ENCODE measurements at places on chromosomes 2 and 18.

GRCh38 chr2:47300081-47300480, 102.9 kb upstream of the MSH2 start:
- no peak for DNase-seq

- no peak for DNase-seq
These were observed 75.6 kb upstream of the ID2 start for GRCh38 chr2:8606226-8606625.

GRCh38 chr2:60140185-60140584, 413.3 kb downstream of the BCL11A start:
- DNase-seq = no peak

GRCh38 chr2:64793701-64794100, 140.0 kb upstream of the SERTAD2 start:
- no peak for DNase-seq

GRCh38 chr2:79189465-79189864, 29.9 kb upstream of the REG3A start:
- DNase-seq = no peak

DNA sequence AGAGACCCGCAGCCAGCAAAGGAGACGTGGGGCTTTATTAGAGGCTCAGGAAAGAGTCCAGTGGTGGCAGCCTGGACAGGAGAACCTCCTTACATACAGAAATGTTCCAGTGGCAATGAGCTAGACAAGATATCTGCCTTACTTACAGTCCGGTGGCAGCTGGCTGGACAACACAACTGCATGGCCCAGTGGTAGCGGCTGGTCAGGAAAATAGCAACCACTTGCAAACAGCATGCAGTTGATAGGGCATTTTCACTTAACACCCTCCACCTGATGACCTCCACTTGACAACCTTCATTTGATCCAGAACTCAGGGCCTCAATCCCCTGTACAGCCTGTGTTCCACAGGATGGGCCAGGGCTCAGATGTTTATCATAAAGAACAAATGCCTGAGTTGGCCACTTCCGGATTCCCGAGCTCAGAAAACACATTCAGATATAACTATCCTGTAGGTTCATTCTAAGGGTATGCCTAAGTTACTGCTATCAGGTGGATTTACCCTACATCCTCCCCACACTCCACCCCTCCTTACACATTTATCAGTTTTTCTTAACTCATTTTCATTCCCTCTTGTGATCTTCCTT, 63.3 kb upstream of the ITPRID2 start:
- no peak for DNase-seq

DNA sequence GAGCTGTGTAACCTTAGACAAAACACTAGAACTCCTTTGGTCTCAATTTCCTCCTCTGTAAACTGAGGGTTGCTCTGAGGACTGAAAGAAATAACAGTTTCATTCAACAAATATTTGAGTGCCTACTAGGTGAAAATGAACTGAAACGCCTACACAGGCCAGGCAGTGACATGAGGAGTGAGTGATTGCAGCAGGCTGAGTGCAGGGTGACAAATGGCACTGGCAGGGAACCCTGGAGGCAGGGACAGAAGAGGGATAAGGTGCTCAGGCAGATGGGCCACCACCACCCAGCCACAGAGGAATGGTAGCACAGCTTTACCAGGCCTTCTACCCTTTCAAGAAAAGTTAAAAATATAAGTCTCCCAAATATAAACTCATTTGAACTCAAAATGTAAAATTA, 11.5 kb upstream of the RNU4ATAC start:
- no peak for DNase-seq

DNA sequence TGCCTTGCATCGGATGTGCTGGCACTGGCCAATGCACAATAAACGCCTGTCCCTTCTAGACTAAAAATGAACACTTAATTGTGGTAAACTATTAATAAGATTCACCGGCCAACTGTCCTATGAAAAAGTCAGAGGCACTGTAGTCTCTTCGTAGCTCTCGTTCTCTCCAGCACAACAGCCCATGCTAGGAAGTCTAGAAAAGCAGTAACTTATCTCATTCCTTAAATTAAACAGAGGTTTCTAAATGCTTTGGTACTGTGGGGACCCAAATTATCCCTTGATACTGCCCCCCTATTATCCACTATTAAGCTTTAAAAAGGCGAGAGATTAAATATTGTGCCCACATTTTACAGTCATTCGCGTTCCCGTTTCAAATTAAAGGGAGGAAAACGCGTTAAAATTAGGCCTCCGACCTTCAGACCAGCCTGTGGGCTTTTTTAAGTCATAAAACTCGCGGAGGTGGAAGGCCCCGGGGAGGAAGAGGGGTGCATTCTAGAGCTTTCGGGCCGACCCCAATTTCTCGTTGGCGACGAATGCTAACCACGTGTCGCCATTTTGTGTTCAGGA, 1.5 kb upstream of the PCBP1 start:
- no peak for DNase-seq

DNA sequence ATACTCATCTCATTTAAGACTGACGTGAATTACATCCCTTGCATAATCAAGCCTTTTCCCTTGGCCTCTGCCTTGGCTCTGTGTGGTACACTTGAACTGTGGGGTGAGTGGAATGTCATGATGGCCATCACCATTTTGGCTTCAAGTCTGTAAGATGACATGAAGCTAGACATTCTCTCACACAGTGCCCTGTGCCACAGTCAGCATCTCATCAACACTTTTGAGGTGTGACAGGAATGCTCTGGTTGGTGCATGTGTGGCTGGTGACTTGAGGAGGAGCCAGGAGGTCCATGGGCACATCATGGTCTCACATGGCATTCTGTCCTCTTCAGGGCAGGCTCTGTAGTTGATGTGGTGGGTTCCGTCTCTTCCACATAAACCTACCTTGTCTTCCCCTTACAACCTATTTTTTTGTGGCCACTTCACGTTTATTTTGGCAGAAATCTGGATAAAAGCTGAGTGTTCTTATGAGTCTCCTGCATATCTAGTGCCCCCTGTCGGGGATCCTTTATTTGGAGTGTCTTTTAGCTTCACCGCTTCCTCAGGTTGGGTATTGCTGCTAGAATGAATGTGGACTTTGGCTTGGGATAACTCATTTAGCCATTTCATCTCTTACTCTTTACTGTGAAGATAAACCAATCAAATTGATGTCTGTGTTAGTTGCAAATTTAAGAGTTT, 28.1 kb downstream of the MAP4K4 start:
- no peak for DNase-seq

DNA sequence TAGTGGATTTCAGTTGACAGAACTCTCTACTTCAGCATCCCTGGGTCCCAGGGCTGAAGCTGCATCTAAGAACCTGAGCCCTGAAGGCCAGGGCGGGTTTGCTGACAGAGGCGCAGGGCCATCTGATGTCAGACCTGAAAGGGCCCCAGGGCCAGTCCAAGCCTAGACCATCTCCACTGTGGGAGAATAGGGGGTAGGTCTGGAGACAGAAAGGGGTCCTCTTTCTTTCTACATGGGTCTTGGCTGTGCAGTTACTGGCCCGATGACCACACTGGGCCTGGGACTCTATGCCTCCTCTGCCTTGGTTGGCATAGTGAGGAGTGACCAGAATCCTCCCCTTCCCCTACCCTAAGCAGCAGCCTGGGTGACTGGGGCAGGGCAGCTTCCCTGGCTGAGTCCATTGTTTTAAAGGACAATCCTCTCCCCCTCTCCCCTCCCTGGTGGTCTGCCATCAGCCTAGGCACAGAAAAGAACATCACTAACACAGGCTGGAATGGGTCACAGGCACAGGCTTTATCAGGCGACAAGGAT, 34.5 kb downstream of the HS1BP3 start:
- no peak for DNase-seq

DNA sequence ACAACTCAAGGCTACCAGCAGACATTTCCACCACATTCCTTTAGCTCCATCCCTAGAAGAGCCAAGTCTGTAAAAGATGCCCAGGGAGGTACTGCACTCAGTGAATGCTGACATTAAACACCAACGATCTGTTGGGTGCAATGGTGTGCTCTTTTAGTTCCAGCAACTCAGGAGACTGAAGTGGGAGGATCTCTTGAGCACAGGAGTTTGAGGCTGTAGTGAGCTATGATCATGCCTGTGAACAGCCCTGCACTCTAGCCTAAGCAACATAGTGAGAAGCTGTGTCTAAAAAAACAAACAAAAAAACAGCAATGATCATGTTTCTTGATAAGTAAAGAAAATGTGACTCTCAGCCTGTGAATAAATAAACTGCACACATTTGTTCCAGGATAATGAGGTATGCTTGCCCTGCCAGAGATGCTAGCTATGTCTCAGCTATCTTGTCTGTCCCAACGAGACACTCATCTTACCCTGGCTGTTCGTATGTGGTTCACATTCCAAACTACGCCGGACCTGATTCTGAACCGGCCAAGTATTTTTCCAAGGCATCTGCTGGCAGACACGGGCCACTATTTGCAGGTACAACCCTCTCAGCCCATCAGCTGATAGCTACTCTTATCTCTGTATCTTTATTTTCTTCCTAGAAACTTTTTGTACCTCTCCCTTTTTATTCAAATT, 21.8 kb downstream of the TMEM182 start:
- DNase-seq = no peak

DNA sequence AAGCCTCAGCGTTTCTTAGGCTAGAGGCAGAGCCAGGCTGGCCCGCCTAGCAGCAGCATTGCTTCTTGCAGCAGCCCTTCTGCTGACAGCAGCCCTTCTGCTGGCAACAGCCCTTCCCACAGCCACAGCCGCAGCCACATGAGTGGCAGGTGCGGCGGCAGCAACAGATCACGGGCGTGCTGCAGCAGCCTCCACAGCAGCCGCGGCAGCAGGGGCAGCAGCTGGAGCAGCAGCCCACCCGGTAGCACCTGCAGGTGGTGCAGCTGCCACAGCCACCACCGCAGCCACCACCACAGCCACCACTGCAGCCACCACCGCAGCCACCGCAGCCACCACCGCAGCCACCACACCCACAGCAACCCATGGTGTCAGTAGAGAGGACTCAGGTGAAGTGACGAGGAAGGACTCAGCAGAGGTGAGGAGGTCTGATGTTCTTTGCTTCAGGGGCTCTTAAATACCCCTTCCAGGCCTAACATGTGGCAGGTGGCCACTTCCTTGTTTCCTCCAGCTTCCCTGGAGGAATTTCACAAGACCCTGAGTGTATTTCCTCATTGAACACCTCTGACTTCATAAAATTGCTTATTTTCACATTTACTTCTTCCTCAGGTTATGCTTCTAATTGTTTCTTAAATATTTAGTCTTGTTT, at the start of gene SCYGR6:
TSS of gene SCYGR6 (minus strand) at position 364 of the 646 bp plus-strand sequence. CDS start at position 364, 0 bp downstream.
- DNase-seq = no peak

GRCh38 chr2:10245661-10246060, 57.0 kb upstream of the HPCAL1 start:
- DNase-seq = no peak

DNA sequence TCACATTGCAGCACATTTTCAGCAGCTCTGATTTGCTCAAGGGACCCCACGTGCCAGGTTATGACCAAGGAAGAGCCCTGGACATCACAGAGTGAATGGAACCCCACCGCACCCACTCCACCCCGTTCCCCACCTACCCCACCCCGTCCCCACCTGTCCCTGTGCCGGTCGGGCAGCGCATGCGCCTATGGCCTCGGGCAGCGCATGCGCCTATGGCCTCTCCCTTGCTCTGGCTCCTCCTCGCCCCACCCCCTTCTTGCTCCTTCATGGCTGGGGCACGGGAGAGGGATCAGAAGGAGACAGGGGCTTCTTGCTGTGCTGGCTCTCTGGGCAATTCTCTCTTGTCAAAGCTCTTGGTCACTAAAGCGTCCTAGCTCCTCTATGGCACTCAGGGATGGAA, 371.8 kb upstream of the HS6ST1 start:
- no peak for DNase-seq

GRCh38 chr2:231410293-231411004, 14.9 kb downstream of the B3GNT7 start:
- no peak for DNase-seq

- DNase-seq = no peak
These were observed 3.7 kb downstream of the FAM98A start for GRCh38 chr2:33595385-33595784.

DNA sequence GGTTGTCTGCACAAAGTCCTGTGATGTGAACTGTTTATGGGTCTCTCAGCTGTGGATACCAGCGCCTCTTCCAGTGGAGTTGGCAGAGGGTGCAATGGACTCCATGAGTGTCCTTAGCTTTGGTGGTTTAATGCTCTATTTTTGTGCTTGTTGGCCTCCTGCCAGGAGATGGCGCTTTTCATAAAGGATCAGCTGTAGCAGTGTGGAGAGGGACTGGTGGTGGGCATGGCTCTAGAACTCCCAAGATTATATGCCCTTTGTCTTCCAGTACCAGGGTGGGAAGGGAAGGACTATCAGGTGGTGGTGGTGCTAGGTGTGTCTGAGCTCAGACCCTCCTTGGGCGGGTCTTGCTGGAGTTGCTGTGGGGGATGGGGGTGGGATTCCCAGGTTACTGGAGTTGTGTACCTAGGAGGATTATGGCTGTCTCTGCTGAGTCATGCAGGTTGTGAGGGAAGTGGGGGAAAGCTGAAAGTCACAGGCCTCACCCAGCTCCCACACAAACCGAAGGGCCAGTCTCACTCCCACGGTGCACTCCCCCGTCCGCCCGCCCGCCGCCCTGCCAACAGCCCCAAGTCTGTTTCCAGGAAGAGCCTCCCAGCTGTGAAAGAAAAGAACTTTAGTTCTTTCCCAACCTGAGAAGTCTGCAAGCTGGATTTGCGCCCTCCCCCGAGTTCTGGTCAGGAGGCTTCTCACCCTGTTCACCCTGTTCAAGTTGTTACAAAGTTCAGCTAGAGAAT, 108.1 kb downstream of the MARCO start:
- DNase-seq = no peak

- no peak for DNase-seq
These were observed 19.6 kb upstream of the IL1A start for GRCh38 chr2:112803691-112804521.

DNA sequence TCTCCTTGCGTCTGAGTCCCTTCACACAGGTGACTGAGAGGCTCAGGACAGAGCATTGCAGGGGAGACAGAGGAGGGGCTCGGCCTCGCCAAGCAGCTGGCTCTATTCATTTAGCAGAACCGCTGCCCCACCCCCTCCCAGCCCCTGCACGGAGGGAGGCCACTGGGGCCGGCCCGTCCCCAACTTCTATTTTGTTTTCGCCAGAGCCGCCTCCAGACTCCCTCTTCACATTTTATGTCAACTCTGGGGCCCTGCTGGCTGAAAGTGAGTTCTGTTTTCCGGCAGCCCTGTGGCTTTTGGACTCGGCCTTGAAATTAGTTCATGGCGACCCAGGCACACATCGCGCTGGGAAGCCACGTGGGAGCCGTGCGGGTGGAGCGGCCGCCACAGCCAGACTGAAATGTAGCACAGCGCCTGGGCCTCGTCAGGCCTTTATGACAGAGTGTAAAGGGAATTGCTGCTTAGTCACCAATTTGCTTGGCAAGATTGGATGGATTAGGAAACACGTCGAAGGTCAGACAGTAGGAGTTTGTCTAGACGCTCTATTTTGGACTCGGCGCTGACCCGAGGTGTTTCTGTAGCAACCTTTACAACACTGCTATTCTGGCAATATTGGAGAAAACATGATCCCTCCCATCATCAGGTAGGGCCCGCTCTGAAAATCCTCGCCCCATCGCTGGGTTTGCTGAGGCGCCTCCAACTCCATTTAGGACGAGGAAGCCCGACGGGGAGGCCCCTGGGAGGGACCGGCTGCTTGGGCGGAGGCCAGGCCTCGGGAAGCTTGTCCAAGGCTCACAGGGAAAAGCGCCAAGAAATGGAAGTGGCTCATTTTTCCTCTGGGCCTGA, 90.7 kb upstream of the CTDP1 start:
- DNase-seq = peak; percentile 68
